ENCODE measurements at places on chromosomes 12 and 14.

DNA sequence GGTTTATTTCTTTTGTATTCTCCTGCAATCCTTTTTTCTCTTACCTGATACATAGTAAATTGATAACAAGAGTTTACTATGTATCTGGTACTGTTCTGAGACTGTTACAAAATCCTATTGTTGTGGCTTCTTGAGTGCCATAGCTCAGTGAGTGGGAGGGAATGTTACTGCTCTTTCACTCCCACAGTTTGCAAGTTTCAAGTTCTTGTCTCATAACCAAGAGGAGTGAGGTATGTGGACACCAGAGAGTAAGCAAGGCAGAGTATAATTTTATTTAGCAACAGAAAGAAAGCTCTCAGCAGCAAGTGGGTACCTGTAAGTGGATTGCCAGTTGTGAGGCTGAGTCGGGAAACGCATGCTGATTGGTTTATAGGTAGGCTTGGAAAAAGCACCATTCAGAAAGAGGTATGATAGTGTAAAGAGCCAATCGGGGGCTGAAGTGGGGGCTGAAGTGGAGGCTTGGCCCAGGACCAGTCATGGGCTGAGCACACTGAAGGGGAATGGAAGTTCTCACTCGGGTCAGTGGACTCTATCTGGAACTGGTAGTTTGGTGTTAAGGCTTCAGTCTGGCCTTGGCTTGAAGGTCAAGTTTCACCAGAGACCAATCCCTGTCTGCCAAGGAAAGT is 850.8 kb downstream of the TMTC2 start:
- no peak for DNase-seq

DNA sequence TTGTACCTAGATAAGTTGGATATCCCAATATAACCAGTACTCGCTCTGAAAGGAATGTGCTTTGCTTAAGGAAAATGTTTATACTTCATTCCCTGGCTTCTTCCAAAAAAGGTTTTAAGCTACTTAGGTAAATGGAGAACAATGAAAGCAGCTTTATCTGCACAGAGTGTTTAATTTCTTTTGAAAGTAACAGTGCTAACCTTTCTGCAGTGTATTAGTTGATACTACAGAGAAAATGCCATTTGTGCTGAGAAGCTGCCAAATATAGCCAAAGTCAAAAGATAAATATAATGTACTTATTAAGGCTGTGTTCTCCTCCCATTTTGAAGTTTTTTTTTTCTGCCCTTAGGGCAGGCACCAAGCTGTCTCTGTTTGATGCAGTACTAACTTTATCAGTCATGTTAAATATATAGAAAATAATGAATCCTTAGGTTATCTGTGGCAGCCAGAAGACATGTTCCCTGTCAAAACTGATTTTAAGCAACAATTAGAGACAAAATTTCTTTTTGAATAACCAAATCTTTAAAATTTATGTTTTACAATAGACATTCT is 145.4 kb upstream of the KITLG start:
- no peak for DNase-seq

DNA sequence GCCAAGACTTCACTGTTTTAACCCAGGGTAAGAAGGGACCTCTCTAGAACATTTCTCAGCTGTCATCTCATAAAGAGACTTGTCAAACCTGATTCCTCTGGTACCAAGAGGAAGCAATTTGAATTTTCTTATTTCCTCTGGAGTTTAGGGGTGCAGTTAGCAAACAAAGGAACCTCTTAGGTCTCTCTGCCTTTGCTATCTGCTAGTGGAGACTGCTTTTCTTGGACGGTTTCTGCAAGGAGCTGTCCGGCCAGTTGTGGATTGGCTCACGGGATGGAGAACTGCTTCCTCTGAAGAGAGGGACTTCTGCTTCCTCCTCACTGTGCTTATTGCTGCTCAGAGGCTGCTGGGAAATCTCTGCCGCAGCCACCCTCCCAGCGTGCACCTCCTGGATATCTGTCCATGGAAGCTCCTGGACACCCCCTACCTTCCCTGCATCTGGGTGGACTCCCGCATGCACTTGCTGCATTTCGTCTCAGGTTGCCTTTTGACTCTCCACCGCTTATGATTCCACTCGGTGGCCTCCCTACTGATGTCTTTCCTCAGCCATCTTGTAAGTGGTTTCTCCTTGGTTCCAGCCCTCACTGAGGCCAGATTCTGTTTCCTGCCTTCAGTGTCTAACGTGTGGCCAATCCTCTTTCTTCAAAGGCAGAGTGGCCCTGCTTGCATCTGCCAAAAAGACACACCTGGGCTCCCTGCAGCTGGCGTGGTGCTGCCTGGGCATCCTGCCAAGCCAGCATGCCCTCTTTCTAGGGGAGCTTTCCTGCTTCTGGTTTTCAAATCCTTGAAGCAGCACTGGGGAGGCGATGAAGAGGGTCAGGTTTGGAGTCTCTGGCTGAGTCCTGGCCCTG is 187.3 kb downstream of the CHST11 start:
- peak; percentile 36 for DNase-seq

GRCh38 chr12:52926596-52927234 is 21.8 kb upstream of the KRT8 start:
- no peak for DNase-seq

DNA sequence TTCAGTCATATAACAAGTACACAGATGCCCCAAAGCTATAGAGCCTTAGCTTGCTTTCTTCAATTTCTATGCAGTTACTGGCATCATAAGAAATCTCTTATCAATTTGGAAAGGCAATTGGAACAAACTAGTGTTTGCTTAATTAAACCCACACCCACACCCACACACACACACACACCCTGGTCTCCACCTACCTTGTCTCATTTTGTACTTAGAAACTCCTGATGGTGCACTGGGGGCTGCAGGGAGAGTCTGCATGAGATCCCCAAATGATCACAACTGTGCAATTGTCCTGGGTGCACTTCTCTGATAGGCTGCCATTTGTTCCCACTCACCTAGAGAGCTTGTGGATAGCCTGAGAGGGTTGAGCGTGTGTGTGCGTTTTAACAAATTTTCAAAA is 40.5 kb upstream of the PTCSC3 start:
- no peak for DNase-seq

- DNase-seq, result peak; percentile 67
Measured at GRCh38 chr12:47774663-47775062, 1.6 kb downstream of the SLC48A1 start.

- peak; percentile 86 for DNase-seq
Measured at GRCh38 chr14:21852061-21852664, 178.5 kb upstream of the OR4E1 start.

DNA sequence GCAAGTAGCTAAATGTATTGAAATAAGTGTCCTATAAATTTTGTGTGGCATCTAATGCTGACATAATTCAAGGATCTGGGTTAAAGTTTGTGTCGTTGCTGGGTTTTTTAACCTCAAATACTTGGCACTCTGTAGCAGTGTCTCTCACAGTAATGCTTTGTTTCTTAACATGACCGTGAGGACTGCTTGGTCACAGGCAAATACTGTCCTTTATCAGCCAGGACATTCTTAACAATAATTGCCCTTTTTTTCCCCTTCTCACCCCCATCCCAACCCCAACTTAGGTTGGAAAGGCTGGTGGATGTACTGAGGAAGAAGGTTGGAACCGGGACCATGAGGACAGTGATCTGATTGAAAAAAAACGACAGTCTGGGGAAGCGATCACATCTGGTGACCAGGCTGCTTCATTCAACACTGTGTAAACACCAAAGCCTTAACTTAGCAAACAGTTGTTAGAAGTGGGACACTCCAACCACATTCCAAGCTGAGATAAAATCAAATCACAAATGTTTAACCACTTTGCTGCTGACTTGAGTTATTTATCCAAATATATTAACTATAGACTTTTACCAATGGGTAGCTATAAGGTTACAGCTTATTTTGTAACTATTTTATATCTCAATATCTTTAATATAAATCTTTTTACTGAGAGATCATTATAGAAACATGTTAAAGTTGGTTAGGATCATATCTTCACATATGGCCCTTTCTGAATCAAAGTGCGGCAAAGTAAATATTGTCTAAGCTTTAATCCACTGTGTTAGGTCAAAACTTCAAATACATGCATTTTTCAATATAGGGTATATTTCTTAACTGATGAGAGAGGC is 48.2 kb downstream of the FOXA1 start:
- no peak for DNase-seq
